ENCODE measurements at places on chromosomes 7 and 10.

GRCh38 chr10:10892290-10892875 is 125.3 kb upstream of the CELF2 start:
- no peak for DNase-seq

- no peak for DNase-seq
Observed at GRCh38 chr7:19619122-19619521, 89.7 kb downstream of the POLR1F start.

DNA sequence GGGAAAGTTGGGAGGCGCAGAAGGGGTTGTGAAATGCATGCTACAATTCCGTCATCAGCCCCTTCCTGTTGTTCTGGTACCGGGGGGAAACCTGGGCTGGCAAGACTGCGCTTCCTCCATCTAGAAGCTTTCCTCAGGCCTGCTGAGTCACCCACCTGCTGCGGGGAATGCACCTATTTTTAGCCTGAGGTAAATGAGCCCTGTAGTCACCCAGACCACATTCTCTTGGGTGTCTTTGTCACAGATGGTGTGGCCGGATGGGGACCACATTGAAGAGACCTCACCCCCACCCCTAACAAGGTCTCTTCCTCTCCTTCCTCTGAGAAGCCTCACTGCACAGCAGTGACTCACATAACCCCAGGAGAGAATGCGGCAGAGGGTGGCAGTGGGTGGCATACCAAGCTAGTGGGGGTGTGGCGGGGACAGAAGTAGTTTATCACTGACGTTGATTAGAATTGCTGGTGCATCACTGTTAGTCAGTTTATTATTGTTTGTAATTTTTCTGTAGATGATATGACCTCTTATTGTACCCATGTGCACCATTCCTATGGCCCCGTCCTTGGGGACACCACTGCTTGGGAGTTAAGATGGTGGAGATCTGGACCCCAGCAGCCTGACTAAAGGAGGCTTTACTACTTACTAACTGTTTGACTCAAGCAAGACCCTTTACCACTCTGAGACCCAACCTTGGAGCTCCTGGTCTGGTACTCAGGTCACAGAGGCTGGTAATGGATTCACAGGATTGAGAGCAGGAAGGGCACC is 83.0 kb upstream of the DUSP5 start:
- DNase-seq: no peak

DNA sequence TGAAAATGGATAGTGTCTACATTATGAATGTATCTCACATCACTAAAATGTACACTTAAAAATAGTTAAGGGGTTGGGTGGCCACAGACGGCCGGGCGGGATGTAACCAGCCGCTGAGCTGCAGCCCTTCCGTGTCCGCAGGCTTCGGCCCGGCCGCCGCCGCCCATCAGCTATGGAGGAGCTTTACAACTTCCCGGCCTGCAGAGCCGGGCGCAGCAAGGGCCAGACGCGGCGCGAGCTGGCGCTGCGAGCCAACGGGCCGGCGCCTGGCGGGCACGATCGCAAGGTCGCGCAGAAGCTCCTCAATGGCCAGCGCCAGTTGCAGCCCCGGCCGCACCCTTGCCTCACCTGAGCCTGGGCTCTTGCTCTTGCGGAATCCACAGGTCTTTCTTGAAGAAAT is 69.1 kb downstream of the KMT2C start:
- DNase-seq: no peak

DNA sequence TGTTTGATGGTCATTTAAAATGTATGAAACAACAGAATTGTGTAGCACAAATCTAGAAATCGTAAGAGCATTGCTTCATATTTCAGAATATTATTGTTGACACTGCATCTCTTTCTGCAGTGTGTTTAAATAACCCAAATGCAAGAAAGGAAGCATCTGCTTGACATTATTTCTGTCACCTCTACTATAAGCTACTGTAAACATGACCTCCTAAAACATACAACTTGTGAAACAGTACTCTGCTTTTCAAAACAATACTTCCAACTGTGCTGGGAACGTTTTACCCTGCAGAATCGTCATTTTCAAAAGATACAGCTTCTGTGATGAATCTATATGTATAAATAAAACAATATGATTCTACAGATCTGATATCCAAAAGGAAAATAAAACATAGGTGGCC is 82.0 kb downstream of the RNF133 start:
- DNase-seq: no peak

DNA sequence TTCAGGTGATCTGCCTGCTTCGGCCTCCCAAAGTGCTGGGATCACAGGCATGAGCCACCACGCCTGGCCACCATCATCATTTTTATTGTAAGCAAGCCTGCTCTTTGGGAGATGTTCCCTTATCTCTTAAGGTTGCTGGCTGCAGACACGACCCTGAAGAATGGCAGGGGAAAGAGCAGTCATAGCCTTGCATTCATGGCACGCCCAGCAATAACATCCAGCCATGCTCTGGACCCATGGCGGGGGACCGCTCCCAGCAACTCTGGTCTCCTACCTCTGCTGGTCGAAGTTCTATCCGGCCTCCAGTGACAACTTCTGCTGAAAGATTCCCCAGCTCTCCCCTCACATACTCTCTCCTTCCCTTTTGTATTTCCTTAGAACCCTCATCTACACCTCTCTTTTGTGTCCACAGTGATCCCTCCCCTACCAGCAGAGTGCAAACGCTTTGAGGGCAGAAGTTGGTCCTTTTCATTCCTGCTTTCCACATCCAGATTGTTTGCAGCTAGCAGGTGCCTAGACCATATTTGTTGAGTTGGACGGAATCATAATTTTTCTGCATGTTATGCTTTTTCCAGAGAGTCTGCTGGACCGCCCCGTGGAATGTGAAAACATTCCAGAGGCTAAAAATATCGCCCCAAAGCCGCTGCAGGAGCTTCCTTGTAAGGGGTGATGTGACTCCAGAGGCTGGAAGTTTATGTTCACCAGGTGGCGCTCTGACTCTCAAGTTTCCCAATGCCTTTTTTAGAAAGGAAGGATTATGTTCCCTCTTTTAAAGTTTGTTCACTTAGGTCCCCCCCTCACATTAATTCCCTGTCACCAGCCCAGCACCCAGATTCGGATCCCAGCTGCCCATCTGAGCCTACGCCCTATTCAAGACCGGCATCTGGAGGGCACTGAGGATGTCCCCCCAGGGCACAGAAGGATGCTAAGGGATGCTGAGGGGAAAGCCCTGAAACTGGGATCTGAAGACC is 4.3 kb upstream of the MARVELD1 start:
- no peak for DNase-seq

GRCh38 chr10:24223341-24223740 is 14.4 kb downstream of the KIAA1217 start:
- DNase-seq: no peak

- DNase-seq: no peak
Observed at GRCh38 chr10:34473174-34474008, 341.7 kb downstream of the PARD3 start.

DNA sequence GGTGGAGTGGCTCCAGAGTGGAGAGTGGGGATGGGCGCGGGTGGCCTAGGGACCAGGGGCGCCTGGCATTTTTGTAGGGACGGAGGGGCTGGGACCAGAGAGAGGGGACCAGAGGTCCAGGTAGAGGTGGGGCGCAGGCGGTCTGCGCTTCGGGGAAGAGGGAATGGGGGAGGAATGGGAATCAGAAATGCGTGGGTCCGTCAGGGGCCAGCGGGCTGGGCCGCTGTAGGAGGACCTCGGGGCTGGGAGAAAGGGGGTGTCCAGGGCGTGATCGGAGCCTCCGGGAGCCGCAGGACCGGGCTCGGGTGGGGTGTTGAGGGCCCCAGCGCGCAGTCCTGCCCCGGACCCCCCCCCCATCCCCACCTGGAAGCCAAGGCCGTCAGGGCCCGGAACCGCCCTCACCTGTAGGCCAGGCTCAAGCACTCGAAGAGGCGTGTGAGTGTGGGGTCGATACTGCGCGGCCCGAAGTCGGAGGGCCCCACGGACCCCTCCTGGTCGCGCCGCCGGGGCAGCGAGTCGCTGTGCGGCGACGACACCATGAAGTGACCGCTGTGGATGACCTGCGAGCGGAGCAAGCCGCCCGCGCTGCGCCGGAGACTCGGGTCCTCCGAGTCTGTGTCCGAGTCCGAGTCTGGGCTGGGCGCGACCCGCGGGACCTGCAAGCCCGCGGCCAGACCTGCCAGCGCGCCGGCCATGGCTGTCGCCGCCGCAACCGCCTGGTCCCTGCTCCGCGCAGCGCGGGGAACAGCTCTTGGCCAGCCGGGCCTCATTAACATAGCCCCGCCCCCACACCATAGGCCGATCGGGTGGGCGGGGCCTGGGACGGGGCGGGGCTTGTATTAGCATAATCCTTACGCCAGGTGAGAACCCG is at the start of gene MLXIPL:
TSS of gene MLXIPL (minus strand) at position 725 of the 871 bp plus-strand sequence. CDS start at position 695, 30 bp downstream.
- DNase-seq: peak; percentile 97

DNA sequence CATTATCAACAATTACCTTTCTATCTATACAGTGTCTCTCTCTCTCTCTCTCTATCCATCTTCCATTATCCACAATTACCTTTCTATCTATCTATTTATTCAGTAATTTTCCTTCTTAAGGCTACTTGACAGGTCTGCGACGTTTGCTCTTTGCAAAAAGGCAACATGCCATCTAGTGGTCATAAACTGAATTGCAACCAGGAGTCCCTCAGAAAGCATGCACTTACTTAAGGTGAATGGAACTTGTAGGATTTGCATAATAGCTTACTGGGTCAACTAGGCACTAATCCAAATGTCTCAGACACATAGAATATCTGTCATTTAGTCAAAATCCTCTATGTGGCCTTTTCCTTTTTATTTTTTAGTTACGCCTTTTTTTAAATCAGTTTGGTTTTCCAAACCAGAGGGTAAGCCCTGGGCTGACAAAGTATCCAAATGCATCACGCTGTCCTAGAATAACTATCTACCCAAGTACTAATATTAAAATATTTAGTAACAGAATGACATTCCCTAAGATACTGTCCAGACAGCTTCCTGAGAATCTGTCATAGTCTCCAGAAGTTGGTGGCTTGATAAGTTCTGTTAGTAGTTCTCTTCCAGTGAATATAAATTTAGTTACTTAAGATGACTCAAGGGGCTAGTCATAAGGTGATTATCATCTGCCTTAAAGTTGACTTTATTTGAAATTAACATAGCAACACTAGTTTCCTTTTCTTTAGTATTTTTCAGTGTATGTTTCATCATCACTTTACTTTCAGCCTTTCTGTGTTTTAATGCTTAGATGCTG is 208.3 kb downstream of the PPP1R3A start:
- DNase-seq: peak; percentile 76

- DNase-seq: no peak
Observed at GRCh38 chr7:130971297-130971696, 237.3 kb upstream of the KLF14 start.

GRCh38 chr7:49852619-49853462 is 79.4 kb downstream of the VWC2 start:
- DNase-seq: peak; percentile 63

DNA sequence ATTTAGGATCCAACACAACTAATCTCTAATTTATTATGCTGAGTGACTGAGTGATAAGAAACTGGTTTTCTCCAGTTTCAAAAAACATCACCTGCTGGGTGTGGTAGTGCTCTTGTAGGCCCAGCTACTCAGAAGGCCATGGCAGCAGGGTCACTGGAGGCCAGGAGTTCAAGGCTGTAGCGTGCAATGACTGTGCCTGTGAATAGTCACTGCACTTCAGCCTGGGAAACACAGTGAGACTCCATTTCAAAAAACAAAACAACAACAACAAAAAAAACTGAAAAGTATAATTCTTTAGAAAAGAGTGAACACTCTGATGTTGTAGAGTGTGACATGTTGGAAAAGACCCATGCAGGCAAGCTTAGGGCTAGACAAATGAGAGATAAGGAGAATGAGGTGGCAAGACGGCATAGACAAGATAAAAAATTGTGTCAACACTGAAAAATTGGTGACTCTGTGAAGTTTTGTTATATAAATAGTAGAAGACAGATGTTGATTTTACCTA is 150.1 kb upstream of the GPR22 start:
- no peak for DNase-seq

- DNase-seq: no peak
Observed at GRCh38 chr10:132742837-132743194, 43.1 kb downstream of the NKX6-2 start.

- no peak for DNase-seq
Observed at GRCh38 chr10:129790715-129791446, 173.2 kb downstream of the EBF3 start.

DNA sequence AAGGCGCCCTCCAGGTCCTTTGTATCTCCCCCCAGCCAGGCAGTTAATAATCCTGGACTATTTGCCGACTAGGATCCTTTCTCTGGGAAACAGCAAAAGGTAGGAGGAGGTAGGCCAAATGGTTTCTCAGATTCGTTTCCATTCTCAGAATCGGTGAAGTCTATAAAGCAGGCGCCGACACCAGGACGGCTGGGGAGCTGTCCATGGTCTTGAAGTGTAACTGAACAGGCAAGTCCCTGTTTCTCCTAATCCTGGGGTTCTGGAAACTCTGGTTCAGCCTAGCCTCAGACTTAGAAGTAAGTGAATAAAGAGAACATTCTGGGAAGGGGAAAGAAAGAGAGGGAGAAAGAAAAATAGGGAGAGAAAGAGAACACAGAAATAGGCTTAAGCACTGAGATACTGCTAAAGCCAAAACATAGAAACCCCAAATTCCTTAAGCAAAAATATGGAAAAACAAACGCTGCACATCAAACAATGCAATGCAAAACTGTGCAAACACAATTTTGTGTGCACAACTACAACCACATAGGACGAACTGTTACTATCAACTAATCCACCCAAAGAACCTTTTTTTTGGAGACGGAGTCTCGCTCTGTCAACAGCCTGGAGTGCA is 11.1 kb upstream of the INA start:
- DNase-seq: no peak

- DNase-seq: no peak
Observed at GRCh38 chr7:30082686-30083085, 52.1 kb upstream of the MTURN start.

- no peak for DNase-seq
Observed at GRCh38 chr10:22436526-22436892, 91.2 kb downstream of the SPAG6 start.

- DNase-seq: no peak
Observed at GRCh38 chr10:49441488-49442476, 45.9 kb upstream of the DRGX start.

DNA sequence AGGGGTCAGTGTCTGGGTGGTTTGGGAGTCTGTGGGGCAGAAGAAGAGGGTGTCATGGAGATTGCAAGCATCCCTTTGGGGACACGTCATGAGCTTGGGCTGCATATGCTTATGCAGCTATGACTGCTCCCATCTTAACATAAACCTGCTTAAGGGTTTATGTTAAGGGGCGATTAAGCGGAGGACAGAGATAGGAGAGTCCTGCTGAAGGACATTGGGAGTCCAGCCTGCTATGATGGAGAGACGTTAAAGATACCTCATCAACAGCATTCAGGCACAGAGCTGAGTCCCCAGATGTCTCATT is 76.8 kb upstream of the AKR1E2 start:
- DNase-seq: no peak

Measured in COLO829 (cell line).